ENCODE measurements at places on chromosomes 2 and 18.
A peak's percentile ranks its signal among the peaks of the same experiment; 100 is the strongest.

DNA sequence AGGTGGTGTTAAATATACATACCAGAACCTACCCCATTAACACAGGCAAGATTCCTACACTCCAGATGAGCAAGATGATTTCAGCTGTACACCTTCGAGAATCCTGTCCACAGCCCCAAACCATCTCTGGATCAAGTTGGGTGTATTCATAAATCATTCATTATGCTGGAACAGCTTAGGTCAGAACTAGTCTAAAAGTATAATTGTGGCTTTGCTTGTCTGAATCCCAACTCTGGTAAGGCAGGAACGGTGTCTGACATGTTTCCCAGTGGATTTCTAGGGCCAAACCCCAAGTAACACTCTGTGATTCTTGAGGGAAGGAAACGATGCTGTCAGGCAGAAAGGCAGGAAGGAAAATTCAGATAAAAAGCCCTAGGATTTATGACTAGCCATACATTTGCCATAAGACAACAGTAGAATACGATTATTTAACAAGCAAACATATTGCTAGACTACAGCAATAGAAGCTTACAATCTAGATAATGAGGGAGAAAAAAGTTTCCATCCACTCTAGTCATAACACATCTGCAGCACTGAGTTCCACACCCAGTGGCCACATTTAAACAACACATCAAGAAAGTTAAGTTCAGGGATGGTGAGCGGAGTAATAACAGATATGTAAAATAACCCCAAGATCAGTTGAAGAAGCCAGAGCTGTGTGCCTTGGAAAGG, 444.8 kb downstream of the RND3 start:
- DNase-seq, result no peak

- DNase-seq, result no peak
Observed at GRCh38 chr2:45804987-45805755, 153.7 kb downstream of the PRKCE start.

DNA sequence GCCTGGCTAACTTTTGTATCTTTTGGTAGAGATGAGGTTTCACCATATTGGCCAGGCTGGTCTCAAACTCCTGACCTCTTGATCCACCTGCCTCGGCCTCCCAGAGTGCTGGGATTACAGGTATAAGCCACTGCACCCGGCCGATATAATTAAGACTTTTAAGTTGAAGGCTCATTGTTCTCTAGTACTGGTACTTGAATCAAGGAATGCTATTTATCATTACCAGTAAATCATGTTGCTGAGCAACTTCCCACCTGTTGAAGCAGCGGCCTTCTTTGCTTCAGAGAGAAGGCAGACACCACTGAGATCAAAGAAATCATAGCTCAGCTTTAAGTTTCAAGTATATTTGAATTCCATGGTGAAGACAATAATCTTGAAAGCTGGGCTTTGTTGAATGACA, 58.8 kb upstream of the TMEM163 start:
- no peak for DNase-seq

DNA sequence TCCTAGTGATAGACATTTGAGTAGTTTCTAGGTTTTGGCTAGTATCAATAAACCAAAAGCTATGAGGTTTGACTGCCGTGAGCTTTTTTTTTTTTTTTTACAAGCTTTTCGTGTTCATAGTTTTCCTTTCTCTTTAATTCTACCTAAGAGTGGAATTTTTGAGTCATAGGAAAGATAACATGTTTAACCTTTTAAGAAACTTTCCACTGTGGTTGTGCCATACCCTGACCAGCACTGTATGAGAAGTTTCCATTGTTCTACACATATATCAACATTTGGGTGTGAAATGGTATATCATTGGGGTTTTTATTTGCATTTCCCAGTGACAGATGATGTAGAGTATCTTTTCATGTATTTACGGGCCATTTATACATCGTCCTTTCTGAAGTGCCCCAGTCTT, 31.7 kb downstream of the UBE2F start:
- DNase-seq, result peak; percentile 35

- DNase-seq, result no peak
Observed at GRCh38 chr2:8389431-8390108, 292.3 kb upstream of the ID2 start.

- DNase-seq, result no peak
Observed at GRCh38 chr18:76281565-76281964, 213.5 kb downstream of the ZNF516 start.

GRCh38 chr2:71887196-71887595, 260.5 kb downstream of the CYP26B1 start:
- DNase-seq, result no peak

- DNase-seq, result no peak
Observed at GRCh38 chr2:177673602-177674595, 281.3 kb downstream of the AGPS start.

DNA sequence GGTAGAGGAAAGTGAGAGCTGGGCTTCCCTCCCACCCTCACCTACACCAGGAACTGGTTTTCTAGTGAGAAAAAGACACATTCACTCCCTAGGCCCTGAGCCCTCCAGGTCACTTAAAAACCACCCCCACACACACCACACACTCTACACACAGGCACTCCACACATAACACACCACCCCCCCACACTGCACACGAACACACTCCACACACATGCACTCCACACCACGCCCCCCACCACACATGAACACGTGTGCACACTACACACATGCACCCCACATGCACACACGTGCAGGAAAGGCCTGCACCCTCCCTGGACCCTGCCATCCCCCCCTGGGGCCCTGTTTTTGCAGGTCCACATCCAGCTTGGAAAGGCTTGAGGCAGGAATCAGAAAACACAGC, 67.6 kb downstream of the RALBP1 start:
- DNase-seq, result no peak

DNA sequence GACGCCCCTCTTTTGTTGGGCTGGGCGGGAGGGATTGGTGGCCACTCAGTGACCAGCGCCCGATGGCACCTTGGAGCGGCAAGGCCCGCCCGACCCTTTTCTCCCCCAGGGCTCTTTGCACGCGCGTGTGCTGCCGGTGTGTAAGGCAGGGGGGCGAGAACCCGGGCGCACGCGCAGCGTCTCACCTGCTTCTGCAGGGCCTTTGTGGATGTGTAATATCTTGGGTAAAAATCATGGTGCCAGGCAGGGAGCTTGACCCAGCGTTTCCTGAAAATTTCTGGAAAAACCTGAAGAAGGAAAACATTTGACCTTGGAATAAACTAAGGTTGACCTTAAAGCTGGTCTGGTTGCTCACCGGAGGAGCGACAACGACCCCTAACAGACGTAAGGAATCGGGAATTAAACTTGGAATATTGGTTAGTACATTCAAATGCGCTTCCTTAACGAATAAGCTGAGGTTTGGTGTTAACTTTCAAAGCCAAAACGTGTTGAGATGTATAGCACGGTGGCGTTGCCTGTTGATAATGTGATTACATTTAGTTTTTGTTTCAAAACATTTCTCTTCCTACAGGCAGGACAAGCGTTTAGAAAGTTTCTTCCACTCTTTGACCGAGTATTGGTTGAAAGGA, 438 bp downstream of the HSPE1 start:
- peak; percentile 25 for DNase-seq

- no peak for DNase-seq
Observed at GRCh38 chr2:22486343-22486742, 898.6 kb upstream of the KLHL29 start.

DNA sequence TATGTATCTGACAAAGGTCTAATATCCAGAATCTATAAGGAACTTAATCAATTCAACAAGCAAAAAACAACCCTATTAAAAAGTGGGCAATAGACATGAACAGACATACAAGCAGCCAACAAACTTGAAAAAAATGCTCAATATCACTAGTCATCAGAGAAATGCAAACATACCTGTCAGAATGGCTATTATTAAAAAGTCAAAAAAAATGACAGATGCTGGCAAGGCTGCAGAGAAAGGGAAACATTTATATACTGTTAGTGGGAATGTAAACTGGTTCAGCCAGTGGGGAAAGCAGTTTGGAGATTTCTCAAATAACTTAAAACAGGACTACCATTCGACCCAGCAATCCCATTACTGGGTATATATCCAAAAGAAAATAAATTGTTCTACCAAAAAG, 21.6 kb downstream of the SESTD1 start:
- DNase-seq, result no peak

- no peak for DNase-seq
Observed at GRCh38 chr2:191629001-191629453, 48.9 kb upstream of the NABP1 start.

GRCh38 chr2:31388736-31389135, 25.8 kb downstream of the XDH start:
- no peak for DNase-seq

GRCh38 chr2:203805486-203805838, 62.1 kb upstream of the CTLA4 start:
- no peak for DNase-seq

GRCh38 chr2:162430323-162430722, 86.4 kb downstream of the GCA start:
- no peak for DNase-seq

- no peak for DNase-seq
Observed at GRCh38 chr2:54955358-54956110, 94.7 kb downstream of the RTN4 start.

- DNase-seq, result no peak
Observed at GRCh38 chr18:22346401-22346952, 71.2 kb downstream of the CTAGE1 start.

DNA sequence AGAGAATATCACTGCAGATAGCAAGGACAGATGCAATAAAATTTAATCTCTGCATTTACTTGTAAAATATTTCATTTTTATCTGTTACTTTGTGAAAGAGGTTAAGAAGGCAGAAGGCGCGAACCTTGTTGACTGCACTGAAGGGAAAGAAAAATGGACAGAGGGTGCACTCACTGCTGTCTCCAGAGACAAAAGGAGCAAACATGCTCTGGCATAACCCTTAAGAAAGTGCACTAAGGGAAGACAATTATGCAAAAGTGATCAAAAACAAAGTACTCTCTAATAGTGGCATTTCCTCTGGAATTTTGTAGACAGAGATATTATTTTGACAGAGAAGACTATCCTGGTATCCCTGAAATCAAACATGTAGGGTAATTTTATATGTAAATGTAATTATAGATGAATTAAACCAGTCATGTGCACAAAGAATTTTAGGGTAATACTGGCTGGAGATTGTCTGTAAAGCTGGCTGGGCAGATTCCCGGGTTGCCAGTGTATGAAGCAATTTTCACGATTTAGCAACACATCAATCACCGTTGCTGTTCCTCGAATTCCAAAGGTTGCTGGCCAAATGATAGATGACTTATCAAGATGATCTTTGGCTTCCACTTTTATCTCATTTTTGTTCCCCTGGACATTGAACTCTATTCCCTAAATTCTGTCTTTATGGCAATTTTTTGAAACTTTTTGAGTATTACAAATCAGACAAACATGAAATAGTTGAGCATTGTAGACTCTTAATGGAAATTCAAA, 1176.9 kb downstream of the SUCLG1 start:
- DNase-seq, result no peak

- no peak for DNase-seq
Observed at GRCh38 chr18:26819046-26819445, 46.5 kb downstream of the AQP4 start.

GRCh38 chr2:230319211-230319862, 7.7 kb upstream of the SP140L start:
- peak; percentile 90 for DNase-seq

- DNase-seq, result no peak
Observed at GRCh38 chr2:185807351-185807750, 68.7 kb downstream of the FSIP2 start.

- no peak for DNase-seq
Observed at GRCh38 chr18:74514860-74515495, 18.8 kb downstream of the CNDP2 start.

- no peak for DNase-seq
Observed at GRCh38 chr2:86147793-86148192, 41.8 kb downstream of the PTCD3 start.

GRCh38 chr18:36459203-36459602, 161.7 kb downstream of the FHOD3 start:
- DNase-seq, result no peak

DNA sequence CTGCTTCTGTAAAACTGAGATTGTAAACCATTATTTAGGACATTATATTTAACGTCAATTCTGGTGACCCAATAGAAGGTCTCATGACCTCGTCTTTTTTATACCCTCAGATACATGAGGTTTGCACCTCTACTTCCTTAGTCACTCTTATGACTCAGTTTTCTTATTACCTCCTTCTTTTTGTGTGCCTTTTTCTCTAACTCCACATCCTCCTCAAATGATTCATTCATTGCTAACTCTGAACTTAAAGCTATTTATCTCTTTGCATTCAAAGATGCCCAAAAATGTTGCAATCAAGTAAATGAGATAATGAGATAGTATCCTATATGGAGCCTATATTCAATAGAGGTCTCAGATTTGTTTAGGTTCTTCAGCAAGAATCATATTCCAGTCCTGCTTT, 121.0 kb upstream of the KYNU start:
- no peak for DNase-seq

DNA sequence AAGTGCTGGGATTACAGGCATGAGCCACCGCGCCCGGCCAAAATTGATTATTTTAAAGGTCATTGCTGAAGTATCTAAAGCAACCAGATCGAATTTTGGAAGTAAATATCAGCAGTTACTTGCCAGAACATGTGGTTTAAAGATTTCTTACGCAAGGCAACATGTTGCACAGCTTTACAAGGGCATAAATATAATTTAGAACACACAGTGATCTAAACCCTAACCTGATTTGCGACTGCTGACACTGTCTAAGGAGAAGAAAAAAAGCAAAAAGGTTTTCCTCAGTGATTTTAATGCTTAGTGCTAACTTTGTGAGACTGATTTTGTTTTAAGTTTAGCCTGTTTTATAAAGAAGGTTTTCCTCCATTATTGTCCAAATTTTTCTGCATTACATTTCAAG, 569.9 kb upstream of the LINC00305 start:
- DNase-seq, result no peak

- no peak for DNase-seq
Observed at GRCh38 chr2:138910427-138910826, 130.2 kb upstream of the NXPH2 start.

GRCh38 chr2:179932786-179933185, 71.4 kb upstream of the ZNF385B start:
- no peak for DNase-seq

DNA sequence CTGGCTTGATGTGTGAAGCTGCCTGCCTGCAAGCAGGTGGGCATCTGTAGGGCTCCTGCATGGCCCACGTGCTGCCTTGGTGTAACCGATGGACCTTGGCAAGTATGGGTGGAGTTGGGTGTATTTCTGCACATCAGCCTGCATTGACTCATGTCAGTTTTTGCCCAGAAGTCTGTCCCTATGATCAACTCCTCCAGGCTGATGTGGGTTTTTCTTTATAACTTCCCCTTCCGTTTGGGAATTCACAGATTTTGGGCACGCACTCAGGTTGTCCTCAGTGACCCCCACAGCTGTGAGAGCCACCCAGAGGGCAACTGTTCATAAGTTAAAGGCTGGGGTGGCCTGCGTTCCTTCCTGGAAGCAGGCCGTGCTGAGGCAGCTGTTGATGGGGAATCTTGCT, 123.3 kb downstream of the NCK2 start:
- no peak for DNase-seq

- no peak for DNase-seq
Observed at GRCh38 chr2:226048611-226049010, 649.1 kb downstream of the NYAP2 start.

DNA sequence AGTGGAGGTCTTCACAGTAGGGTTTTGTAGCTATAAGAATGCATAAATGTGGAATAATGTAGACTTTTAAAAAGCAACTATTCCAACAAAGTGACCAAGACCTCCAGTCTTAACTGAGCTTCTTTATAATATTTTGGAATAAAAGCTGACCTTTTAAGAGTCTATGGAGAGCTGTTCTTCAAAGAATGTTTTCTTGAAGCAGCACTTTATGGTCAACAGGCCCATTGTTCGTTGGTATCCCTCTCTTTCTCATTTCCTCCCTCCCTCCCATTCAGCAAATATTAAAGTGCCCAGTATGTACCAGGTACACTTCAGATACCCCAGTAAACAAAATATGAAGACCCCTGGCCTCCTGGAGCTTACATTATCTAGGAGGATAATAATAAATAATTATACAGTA, 140.1 kb upstream of the SMAD7 start:
- DNase-seq, result no peak

All from activated CD4-positive, alpha-beta T cell treated with anti-CD3 and anti-CD28 coated beads, Interleukin-2, amount 10 ng/mL, durations not matched to agents 7 days and 5 days (primary cell).